ENCODE measurements at places on chromosomes 4 and X. TPM values are rescaled to one million over a fixed set of nuclear protein-coding genes. Genes with fewer than 3 reads are reported as not detected.

DNA sequence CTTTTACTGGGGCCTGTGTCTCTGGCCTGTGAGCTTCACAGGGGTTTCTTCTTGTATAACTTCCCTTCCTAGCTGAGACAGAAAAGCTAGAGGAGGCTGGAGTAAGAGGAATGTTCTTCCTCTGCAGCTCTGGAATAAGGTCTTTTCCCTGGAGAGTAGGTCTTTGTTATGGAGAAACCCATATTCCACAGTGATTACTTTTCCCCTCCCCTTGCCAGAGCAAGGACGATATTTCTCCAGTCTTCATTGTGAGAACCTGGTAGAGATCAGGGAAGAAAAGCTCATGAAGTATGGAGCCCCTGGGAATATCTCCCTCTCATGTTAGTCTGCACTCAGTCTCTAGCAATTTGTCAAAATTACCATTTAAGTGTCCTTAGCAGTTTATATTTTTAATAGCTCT lies 18.7 kb upstream of the GLRB start:
- no peak for DNase-seq

DNA sequence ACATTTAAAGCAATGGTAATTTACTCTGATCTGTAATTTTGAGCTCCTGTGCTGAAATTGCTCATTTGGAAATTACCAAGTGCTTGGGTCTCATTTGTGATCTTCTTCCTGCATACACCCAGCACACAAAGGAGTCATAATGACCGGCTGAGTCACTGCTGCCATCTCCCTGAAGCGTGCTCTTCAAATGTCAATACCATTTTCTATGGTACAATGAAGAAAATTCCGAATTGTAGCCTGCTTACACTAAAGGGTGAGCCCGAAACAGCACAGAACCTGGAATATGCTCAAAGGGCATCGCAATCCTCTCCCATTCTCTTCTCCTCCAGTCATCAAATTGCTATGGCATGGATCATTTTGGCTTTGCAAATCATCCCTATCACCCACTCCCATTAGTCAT lies 140.5 kb downstream of the GRIA3 start:
- DNase-seq = no peak

GRCh38 chr4:104017213-104017612 lies 297.4 kb upstream of the TACR3 start:
- DNase-seq = no peak

Gene C4orf50
- total RNA-seq = 0.24 TPM

GRCh38 chrX:149152941-149153340 lies 352.2 kb downstream of the IDS start:
- no peak for DNase-seq

- DNase-seq = peak; percentile 22
These were observed 197.6 kb upstream of the GYPA start for GRCh38 chr4:144338148-144338547.

Gene SLC49A3
- 0.37 TPM for total RNA-seq

GRCh38 chrX:68895341-68895755 lies 66.5 kb downstream of the EFNB1 start:
- no peak for DNase-seq

DNA sequence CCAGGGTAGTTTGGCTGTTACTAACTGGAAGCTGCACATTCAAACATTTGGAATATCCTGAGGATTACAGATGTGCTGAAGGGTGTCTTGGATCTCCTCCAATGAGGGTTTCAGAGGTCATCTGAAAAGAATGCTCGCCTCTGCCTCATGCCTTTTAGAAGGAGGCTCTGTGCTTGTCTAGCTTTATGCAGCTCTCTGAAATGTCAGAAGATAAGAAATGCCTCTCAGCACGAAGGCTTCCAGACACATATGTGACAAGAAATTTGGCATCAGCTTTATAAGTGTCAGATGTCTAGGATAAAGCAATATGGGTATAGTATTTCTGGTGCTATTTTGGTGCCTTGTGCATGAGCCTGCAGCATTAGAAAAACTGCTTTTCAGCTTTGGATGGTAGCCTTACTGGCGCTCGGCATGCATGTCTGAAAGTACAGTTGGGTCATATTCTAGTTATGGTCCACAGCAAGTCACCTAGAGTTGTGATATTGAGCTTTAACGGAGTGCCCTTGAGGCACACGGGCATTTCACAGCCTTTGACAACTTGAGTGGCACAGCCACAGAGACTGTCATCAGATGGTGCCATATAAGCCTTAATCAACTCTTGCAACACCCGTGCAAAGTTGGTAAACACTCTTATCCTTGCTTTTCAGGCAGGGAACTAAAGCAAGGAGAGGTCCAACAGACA lies 70.8 kb upstream of the PGRMC2 start:
- no peak for DNase-seq

Gene ARX
- not detected for total RNA-seq

GRCh38 chrX:63979480-63979879 lies 194.5 kb upstream of the ARHGEF9 start:
- DNase-seq = no peak

Gene SUPT20HL1
- not detected for total RNA-seq

DNA sequence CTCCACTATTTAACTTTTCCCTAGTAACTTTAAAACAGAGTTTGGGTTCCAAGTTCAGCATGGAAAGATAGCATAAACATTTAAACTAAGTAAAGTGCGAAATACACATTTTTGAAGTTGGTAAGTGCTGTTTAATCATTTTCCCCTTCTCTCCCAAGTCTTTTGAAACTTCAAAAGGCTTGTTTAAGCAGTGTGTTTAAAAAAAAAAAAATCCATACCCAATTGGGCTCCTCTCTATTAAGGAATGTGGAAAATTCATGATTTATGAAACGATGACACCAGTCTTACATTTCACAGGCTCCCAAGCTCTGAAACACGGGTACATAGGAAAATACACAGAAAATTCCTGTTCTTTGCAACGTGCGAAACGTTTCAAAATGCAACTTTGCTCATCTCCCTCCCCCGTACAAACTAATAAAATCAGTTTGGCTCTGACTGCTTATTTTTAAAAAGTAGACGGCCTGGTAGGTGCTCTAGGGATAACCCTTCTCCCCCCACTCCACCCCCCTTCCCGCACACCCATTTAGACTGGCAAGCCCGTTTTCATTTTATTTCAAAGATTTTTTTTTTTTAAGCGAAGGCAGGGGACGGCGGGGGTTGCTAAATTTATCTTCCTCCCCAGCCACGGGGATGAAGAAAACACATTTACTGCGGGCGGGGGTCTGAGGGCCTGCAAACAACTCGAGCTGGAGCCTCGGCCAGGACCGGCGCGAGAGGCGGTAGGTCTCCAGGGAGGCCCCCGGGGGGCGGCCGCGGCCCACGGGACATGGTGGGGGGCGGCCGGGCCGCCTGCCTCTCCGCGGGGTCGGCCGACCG lies 786 bp upstream of the ZFX start:
- peak; percentile 24 for DNase-seq

Gene MAGEA1
- total RNA-seq = not detected

GRCh38 chr4:23441530-23442069 lies 448.2 kb downstream of the PPARGC1A start:
- DNase-seq = no peak

Gene CPXCR1
- not detected for total RNA-seq

Gene ALB
- not detected for total RNA-seq

GRCh38 chr4:40874901-40875300 lies 125.1 kb downstream of the NSUN7 start:
- no peak for DNase-seq

Gene PWWP3B
- total RNA-seq = not detected

GRCh38 chrX:47817421-47817820 lies 19.3 kb upstream of the ZNF81 start:
- DNase-seq = no peak

DNA sequence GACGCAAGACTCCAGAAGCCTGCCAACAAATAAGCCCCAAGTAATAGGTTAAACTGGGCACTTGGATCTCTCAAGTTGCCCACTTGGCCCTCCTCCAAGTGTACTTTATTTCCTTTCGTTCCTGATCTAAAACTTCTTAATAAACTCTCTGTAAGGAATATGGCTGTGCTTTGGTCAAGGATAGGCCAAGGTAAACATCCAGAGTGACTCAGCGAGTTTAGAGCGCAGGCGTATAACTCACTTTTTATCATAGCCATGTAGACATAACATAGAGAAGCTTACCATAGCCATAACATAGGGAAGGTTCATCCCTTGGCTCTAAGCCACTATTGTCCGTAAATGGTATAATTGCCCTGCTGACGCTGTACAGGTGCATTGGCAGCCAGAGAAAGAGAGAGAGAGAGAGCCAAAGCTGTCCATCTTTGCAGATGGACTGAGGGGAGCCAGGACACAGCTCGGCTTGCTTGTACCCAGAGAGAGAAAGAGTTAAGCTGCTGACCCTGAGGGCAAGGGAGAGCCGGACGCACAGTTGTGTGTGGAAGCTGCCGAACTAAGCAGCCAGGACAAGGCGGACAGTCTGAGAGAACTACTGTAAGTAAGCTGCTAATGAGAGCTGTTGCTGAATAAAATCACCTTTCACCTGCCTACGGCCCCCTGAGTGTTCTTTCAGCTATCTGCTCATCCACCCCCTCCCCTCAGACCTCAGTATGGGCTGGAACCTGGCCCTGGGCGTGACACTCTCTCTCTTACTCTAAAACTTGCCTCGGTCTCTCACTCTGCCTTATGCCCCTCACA lies 1.8 kb downstream of the TLR1 start:
- DNase-seq = no peak

Gene KIT
- 5.4 TPM for total RNA-seq

Gene NAT8L
- total RNA-seq = 0.05 TPM

DNA sequence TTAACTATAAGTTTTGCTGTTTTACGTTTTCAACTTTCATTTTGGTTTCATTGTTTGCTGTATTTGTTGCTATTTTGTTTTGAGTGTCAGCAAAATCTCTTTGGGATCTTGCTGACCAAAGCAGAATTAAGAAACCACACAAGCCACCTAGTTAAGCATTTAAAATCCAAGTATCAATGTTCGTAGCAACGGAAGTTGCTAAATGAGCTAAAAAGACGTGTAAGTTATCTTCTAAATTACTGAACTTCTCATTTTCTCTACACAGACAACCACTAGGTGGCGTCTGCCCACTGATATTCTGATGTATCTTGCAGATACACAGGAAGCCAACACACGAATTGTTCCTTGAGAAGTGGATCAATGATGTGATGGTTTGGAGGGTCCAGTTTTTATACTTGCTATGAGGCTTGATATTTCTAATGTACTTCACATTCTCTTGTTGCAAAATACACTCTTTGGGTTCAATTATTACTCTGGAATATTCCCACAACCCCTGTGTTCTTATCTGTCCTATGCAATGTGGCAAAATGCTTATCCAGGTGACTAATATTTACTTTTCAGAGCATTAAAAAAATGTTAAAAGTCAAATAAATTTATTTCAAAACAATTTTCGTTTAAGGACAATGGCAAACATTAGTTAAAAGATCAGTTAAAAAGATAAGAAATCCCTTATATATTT lies 250.5 kb downstream of the TECRL start:
- peak; percentile 69 for DNase-seq

- DNase-seq = no peak
These were observed 78.3 kb downstream of the PDLIM5 start for GRCh38 chr4:94530073-94530472.

Gene CORIN
- total RNA-seq = not detected

GRCh38 chr4:166012129-166013030 lies 139.3 kb downstream of the TLL1 start:
- DNase-seq = no peak

Gene MTM1
- total RNA-seq = 34.8 TPM

DNA sequence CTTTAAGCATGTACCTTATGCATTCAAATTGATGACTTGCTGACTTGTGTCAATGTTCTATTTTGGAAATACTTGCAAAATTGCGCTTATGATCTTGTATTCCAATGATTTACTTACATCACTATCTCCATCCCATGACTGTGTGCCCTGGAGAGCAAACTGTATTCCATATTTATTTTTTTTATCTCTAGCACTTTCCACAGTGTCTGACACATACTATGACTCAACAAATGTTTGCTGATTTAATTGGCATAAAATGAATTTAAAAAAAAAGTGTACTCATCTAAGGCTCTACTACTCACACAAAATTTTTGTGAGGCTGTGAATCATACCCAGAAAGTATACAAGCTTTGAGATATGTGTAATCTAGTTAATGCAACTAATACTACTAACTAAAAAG lies 1066.8 kb upstream of the ADGRL3 start:
- no peak for DNase-seq

Gene BTC
- not detected for total RNA-seq

- DNase-seq = no peak
These were observed 154.2 kb upstream of the FAM9B start for GRCh38 chrX:9188117-9188516.

Gene USP38
- total RNA-seq = 22.0 TPM

DNA sequence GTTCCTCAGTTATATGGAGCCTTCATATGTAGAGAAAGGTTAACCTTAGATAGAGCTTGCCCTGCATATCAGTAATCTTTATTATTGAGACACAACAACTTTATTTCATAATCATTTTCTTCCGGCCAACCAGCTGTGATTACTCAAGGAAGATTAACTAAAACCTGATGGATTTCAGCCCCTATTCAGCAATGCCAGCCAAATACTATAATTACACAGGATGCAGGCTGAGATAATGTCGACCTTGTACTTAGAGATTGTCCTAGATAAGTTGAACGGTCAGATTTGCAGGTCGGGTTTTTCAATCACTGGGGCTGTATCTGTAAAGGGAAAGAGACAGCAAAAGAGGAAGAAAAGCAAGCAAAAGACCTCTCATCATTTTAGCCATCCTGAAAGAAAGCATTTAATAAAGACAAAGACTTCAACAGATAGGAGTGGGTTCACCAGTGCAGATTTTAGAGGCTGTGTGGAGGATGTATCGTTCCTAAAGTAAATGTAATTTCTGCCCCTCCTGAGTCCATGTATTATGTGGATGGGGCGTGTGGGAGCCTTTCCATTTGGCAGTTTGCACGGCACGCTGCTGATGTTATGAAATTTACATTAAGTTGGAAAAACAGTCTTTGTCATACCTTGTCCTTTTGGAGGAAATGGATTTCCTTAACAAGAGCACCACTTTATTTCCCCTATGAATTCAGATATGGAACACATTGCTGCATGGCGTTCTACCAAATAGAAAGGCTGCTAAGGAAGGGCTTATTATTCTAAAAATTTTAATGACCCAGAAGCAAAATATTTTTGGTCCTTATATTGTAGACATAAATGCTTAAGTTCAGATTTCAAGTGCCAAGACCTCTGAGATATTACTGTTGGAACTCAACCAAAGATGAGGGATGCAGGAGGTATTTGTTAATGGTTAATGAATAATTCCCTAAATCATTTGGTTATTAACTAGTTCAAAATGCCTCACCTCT lies 496.7 kb downstream of the SPRY1 start:
- DNase-seq = no peak

DNA sequence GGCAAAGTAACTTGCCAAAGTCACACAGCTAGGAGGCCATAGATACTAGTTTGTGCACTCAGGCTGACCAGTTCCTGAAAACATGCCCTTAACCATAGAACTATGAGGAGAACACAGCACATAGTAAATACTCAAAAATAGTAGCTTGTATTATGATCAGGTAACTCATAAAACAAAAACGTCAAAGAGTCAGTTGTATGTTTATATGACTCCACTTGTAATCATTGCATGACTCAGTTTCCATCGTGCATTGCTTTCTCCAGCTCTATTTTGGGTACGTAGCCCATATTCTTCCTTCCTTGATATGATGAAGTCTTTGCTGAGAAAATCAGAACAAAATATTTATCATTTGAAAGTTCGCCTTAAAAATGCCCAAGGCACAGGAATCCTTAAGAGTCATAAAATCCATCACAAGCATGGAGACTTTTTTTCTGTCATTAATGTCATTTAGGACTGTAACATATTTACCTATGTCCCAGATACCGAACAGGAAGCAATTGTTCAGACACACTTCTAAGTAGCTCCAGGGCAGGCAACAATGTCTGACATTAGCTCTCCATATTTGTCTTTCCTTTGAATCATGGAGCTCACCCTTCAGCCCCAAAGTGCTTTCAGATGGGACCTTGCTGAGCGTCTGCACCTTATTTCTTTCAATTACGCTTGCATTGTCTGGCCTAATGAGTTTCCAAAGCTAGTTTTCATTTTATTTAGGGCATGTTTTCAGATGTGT lies 11.2 kb upstream of the MID1 start:
- no peak for DNase-seq

Measured in activated CD8-positive, alpha-beta T cell treated with anti-CD3 and anti-CD28 coated beads, Interleukin-2, amount 10 ng/mL, durations not matched to agents 7 days and 5 days (primary cell).